CD4-positive, alpha-beta T cell treated with Interleukin-6 for 4 hours (primary cell): ENCODE measurements at places on chromosomes 12 and 14.
A peak's percentile ranks its signal among the peaks of the same experiment; 100 is the strongest.

DNA sequence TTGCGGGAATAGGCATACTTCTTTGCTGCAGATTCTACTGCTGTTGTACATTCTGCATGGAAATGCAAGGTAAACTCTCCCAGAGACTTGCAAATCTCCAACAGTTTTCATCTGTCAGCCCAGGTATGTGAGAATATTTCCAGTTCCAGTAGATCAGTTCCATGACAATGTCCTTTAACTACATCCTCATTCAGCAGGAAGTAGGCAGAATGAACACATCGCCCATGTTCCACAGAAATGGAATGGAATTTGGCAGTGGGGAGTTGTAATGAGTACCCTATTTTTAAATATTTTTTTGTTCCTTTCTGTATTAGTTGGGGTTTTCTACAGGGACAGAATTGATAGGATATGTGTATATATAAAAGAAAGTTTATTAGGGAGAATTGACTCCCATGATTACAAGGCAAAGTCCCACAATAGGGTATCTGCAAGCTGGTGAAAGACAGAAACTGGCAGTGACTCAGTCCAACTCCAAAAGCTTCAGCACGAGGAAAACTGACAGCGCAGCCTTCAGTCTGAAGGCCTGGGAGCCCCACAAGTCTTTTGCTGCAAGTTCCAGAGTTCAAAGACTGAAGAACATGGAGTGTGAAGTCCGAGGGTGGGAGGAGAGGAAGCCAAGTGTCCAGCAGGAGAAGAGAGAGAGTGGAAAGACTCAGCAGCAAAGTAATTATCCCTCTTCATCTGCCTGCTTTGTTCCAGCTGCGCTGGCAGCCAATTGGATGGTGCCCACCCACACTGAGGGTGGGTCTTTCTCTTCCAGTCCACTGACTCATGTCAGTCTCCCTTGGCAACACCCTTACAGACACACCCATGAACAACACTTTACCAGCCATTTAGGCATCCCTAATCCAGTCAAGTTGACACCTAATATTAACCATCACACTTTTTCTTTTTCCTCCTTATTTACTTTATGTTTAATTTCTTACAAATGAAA lies 110.4 kb upstream of the SCAF11 start:
- no peak for DNase-seq

DNA sequence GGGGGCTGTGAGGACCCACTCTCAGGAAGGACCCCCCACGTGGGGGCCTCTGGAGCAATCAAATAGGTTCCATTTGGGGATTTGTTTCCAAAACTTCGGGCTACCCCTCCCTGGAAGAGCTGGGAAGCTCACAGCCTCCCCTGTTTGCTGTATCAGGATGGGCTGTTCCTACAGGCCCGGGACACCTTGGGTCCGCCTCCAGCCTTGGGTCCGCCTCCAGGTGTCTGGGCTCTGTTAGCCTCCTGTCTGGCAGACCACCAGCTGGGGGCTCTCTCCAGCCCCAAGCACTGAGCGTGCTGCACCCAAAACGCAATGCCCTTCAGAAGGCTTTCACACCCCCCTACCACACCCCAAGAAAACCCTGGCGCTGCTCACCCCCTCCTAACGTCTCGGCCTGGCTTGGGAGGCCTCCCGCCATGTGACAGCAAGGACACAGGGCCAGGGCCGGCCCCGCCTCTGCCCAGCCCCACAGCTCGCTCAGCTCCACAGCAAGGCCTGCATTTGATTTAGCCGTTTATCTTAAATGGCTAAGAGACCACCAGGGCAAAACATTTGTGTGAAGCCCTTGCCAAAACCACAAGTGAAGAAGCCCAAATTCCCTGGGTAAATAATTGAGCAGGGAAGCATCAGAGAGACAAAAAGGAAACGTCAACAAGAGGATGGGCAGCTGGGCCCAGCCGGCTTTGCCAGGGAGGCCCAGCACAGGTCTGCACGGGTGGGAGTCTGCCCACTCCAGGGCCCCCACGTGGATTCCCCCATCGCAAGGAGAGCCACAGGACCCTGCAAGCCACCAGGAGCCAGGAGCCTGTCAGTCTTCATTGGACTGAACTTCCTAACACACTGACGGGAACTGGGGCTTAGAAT lies 39.9 kb downstream of the BCL11B start:
- peak; percentile 53 for DNase-seq

GRCh38 chr12:9379023-9379742 lies 171.0 kb upstream of the PZP start:
- DNase-seq, result no peak

- DNase-seq, result no peak
Measured at GRCh38 chr12:108305991-108306501, 33.1 kb downstream of the CMKLR1 start.

- DNase-seq, result no peak
Measured at GRCh38 chr12:16359512-16360491, 12.4 kb downstream of the MGST1 start.

DNA sequence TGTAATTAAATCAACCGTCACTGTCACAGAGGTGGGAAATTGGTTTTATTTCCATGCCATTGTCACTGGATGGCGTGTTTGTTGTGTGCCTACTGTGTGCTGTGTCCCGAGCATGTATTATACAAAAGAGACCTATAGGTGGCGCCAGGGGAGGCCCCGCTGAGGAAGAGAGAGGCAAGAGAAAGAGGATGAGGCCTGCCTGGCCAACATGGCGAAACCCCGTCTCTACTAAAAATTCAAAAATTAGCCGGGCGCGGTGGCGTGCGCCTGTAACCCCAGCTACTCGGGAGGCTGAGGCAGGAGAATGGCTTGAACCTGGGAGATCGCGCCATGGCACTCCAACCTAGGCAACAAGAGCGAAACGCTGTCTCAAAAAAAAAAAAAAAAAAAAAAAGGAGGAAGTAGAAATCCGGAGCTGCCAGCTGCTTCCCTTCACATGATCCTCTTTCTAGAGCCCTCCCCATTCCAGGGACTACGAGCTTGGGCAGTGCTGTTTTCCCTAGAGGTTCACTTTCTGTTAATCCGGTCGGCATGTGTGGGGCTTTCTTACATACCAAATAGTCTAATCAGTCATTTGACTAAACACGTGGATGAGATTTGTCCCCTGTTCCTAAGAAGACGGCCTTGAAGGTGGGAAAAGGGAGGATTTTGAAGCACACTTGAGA lies 6.4 kb upstream of the CCDC175 start:
- DNase-seq, result no peak

GRCh38 chr12:132111654-132112304 lies 32.3 kb downstream of the DDX51 start:
- no peak for DNase-seq

DNA sequence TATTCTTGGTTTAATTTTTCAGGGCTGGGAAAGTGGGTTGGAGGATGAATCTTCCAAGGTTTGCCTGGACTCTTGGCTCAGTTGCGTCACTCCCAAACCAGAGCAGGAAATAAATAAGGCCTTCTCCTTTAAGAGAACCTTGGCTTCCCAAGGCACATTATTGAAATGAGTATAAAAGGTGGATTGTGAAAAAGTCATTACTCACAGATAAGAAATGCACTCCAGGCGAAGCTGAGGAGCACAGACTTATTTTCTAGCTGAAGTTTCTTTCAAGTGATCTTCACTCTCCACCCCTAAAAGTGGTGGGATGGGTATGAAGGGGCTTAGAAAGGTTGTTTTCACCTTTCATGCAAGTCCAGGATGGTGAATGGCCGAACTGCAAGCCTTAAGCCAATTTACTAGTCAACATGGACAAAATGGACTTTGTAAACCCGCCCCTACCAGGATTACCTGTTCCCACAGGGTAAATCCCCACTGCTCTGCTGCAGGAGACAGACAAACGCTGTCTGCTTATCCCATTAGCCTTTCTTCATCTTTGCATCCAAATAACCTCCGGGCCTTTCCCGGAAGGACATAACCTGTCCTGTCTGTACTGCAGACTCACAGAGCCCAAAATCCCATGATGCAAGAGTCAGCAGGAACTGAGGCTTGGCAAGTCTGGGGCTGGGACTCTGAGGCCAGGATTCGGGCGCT lies 207.6 kb downstream of the BCL11B start:
- DNase-seq, result no peak

DNA sequence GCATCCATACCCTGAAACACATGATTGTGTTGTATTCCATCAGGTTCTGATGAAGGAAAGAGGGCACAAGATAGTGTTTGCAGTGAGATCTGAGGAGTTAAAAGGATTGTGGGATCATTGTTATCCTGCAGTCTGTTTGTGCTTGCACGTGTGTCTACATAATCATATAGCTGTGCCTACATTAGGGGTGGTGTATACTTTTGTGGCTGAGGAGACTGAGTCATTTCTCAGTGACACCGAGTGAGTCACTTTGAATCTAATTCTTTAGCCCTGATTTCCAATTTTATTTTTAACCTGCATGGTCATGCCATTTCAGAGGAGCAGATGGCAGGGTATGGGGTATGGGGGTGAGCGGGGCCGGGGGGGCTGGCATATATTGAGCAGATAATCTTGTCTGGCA lies 133.2 kb downstream of the ANO4 start:
- DNase-seq, result no peak

DNA sequence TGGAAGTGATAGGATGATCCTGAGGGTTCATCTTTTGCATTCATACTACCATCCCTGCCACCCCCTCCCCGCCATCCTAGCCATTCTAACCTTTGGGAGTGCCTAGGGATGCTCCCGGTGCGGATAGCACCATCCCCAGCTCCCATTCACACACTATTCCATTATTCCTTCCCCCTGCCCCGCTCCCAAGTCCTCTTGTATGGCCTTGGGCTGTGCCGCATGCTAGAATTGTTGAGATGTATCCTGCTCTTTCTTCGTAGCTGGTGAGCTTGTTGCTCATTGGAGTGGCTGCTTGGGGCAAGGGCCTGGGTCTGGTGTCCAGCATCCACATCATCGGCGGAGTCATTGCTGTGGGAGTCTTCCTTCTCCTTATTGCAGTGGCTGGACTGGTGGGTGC lies 644 bp downstream of the TSPAN31 start:
- no peak for DNase-seq

- DNase-seq, result no peak
Measured at GRCh38 chr12:124851342-124851741, 12.3 kb downstream of the SCARB1 start.

GRCh38 chr14:35277179-35277578 lies 15.0 kb upstream of the PSMA6 start:
- no peak for DNase-seq

- DNase-seq, result no peak
Measured at GRCh38 chr14:23070262-23071129, 13.2 kb upstream of the CDH24 start.

DNA sequence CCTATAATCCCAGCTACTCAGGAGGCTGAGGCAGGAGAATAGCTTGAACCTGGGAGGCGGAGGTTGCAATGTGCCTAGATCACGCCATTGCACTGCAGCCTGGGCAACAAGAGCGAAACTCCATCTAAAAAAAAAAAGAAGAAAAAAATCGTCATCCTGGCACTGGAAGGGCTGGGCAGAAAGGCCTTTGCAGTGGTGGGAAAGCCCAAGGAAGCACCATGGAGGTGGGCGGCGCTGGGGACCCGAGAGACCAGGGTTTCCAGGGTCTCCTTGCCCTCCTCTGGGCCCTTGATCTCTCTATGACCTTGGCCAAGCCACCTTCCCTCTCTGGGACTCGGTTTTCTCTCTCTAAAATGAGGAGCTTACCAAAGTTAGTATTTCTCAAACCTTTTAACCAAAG lies 65.4 kb downstream of the LGMN start:
- no peak for DNase-seq

GRCh38 chr14:59126714-59127436 lies 61.6 kb upstream of the DAAM1 start:
- DNase-seq, result peak; percentile 42

- no peak for DNase-seq
Measured at GRCh38 chr12:65878540-65878939, 54.3 kb downstream of the HMGA2 start.

DNA sequence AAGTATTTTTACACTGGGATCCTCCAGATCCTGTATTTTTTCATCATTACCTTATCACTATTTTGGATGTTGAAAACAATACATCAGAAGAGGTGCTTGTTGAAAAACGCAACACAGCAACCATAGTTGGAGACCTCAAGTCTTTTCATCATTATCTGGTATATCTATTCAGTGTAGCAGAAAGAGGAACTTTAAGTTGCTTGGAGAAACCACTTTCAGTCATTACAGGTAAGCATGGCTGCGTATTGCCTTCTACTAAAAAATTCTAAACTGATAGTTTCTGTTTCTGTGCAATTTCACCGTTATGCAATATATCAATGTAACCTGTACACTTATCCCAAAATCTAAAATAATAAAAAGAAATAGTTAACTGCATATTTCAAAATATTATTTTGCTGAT lies 32.2 kb upstream of the PTPRQ start:
- DNase-seq, result no peak

DNA sequence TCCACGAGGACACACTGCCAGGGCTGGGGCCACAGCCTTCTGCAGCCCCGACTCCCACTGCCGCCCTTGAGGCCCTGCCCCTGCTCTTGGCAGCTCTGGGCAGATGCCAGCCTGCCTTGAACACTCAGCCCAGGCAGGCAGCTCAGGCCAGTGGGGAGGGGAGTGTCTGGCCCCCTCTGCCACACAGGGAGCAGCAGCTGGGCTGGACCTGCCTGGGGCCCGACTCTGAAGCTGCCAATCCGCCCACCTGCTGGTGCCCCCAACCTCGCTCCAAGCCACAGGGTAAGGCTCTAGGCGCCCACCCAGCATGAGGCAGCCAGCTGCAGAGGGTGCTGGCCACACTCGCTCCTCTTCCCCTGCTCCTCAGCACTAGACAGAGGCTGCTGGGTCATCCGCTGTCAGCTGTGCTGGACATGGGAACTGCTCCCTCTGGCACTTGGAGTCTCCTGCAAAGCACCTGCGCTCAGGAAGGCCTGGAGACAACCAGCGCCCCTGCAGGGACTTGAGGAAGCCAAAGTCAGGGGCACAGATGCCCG lies 24.6 kb upstream of the NUDT14 start:
- no peak for DNase-seq

DNA sequence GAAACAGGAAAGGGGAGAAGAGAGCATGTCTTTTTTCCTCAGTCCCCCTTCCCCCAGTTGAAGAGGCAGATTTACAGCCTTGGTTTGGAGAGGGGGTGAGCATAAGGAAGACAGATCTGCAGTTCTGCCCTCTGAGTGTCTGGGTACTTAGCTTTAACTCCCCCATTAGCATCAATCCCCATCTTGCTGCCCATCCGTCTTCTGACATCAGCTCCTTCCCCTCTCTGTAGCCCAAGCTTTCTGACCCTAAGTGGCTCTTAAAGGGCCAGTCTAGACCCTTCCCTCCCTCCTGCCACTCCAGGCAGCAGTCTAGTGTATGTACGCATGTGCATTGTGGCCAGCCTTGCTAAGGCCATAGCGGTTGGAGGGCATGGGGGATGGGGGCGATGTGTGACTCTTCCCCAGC lies 7.3 kb downstream of the GPR84 start:
- DNase-seq, result no peak
